ENCODE measurements at places on chromosomes 6 and 20. TPM values are rescaled to one million over a fixed set of nuclear protein-coding genes. Genes with fewer than 3 reads are reported as not detected.

- DNase-seq, result no peak
These were observed 95.4 kb downstream of the KHDC1L start for GRCh38 chr6:73129653-73130443.

DNA sequence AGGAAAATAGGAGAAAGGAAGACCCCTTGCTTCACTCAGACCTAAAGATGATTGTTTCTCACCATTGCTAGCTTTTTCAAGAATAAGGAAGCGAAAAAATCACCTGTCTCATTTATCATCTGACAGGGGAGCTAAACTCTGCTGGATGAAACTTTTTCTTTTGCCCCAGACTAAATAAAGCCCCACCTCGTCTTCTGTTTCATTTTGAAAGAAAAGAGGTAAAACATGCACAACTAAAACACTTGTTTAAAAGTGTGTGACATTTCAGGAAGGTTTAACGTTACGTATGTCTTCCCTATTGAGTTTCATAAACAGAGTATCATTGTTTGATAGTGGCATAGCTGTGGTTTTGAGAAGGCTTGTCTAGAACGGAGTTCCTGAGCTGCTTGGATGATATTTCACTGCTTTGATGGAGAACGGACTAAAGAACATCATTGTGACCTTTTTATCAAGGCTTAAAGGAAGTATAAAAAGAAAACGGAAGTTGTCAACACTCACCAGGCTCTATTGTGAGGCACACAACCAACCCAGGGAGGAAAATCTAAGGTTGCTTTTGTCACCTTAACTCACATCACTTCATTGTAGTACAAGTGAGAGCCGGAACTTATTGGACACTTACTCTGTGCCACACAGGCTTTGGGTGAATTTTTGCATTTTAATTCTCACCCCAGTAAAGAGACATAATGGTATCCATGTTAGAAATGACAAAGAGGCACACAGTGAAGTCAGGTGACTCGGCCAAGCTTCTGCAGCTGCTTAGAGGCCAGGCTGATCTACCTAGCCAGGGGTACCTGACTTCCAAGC is 29.5 kb downstream of the TSHZ2 start:
- no peak for DNase-seq

DNA sequence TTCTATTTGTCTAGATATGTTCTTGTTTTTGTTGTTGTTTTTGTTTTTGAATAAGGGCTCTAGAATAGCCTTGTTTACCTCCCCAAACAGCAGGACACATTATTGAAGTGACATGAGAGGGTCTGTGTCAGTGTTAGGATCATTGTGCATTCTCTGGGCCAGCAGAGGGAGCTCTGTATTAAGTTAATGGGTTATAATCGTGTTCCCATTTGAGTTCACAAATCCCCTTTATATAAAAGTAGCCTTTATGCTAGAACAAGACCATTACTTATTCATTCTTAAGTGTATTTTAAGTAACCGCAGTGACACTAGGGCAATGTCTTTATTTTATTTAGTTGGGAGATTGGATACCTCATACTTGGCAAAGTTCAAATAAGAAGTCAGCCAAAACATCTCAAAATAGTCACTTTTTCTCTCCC is 44.8 kb downstream of the STK4 start:
- DNase-seq, result no peak

DNA sequence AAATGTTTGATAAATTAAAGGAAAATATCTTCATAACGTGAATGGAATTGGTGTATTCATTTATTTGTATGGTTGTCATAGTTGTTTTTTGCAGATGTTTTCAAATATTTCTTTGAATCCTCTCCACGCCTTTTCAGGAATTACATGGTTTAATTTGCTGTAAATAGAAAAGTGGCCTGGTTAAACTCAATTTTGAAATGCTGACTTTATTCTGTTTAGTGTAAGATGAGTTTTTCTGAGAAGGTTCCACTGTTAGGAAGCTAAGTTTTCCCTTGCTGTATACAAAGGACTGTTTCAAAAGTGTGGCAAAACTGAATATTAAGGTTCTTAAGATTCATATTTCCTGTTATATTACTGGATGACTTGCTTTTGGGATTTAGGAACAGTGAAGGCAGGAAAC is 503 bp upstream of the ZC2HC1B start:
- no peak for DNase-seq

DNA sequence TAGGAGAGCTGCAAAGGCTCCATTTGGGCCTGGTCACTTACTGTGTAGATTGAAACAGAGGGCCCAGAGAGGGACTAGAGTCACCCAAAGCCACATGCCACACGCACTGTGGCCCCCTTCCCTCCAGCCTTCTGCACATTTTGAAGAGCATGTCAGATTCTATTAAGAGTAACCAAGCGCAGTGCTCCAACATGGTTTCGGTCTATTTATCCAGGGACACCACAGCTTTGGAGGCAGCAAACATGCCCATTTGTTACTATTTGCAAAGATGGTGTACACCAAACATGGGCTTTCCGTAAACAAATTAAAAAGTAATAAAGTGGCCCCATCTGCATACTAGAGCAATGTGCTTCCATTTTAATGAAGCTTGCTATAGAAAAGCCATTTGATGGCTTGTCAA is 43.7 kb upstream of the CCDC167 start:
- no peak for DNase-seq

- no peak for DNase-seq
These were observed 223.6 kb downstream of the OGFRL1 start for GRCh38 chr6:71512256-71512655.

GRCh38 chr6:53654745-53655240 is 10.8 kb downstream of the KLHL31 start:
- DNase-seq, result no peak

DNA sequence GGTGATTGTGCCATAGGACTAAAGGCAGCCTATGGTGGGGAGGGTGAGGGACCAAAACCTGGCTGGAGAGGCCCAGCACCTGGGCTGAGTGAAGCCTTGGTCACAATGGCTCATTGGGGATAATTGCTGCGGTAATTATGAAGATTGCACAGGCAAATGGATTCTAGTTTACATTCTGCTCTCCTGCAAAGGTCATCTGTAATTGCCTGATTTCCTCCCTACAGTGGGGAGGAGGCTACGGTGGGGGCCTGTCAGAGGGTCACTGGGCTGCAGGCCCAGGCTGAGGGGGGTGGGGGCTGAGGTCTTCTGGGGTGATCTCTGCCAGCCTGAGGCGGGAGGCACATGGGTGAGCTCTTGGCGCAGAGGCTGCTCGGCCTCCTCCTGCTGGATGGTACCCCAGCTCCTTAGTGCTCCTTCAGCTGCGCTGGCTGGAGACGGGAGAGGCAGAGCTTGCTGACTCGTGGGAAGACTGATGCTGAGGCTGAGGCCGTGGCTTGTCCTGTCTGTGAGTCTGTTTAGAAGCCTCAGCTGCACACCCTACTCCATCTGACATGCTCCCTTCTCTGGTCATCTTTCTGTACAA is 30.3 kb downstream of the PACSIN1 start:
- DNase-seq, result peak; percentile 69

- no peak for DNase-seq
These were observed 2.4 kb downstream of the MTCL3 start for GRCh38 chr6:127516662-127517273.

DNA sequence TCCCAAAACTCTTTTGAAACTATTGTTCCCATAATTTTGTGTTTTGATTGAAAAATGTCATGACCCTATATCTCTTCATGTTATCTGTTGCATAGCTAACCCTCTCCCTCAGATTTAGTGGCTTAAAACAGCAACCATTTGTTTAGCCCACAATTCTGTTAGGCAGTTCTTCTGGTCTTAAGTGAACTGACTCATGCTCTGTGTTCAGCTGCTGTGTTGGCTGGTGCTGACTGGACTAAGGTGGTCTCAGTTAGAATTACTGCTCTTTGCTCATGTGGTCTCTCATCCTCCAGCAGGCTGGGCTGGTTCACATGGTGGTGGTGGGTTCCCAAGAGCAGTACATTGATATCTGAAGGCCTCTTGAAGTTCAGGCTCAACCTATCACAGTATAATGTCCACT is 80.8 kb downstream of the KHDC1L start:
- DNase-seq, result no peak

DNA sequence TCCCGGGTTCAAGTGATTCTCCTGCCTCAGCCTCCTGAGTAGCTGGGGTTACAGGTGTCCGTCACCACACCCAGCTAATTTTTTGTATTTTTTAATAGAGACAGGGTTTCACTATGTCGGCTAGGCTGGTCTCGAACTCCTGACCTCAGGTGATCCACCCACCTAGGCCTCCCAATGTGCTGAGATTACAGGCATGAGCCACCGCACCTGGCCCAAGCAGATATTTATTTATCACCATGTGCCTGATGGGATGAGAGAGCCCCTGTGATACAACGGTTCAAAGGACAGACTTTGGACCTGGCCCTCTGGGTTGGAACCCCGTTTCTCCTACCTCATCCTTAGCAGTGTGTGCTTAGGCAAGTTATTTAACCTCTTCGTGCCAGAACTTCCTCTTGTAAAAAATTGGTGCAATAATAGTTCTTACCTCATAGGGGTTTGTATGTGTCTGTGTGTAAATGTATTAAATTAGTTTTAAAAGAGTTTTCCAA is 19.2 kb upstream of the STK38 start:
- peak; percentile 8 for DNase-seq

Gene CAP2
- total RNA-seq, result 90.4 TPM

Data from chondrocyte (in vitro differentiated cells).